Activated CD4-positive, alpha-beta T cell treated with anti-CD3 and anti-CD28 coated beads for 4 hours (primary cell): ENCODE measurements at places on chromosomes 16 and 17.

- DNase-seq: no peak
These were observed 29.8 kb downstream of the SLC47A2 start for GRCh38 chr17:19686400-19687090.

DNA sequence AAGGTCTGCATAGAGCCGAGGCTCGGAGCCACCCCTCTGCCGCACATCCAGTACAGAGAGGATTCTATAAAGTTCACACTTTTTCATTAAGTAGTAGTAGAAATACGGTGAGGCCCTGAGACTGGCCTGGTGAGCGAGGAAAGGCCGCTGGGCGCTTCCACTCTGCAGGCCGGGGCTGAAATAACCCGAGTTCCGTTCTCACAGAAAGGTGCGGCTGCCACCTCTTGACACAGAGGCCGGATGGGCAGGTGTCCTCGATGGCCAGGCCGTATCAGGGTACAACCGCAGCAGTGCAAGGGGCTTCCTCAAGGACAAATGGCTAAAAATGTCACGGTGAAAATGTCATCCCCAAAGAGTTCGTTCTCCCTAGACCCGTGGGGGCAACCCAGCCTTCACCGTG lies 770 bp upstream of the PCYT2 start:
- DNase-seq: no peak

- peak; percentile 28 for DNase-seq
These were observed at the start of gene BAIAP3 for GRCh38 chr16:1333149-1333812. Gene BAIAP3, plus strand, starts transcription at chr16:1333645. Its CDS starts 4,905 bp downstream, at chr16:1338550.

DNA sequence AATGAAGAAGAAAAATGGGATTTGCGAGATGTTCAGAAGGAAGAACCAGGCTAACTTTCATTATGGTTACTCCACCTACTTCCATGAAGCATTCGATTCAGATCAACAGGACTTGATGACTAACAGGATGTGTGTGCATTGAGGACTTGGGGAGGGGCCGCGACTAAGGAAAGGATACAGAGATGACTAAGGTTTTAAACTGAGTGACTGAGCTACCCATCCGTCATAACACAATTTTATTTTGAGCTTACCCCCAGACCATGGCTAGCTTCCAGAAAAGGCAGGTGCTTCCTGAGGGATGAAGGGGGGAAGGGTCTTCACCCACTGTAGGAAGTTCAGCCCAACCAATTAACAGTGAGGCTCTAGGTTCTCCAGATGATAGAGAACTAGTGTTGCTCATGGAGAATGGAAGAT lies 2.5 kb upstream of the CDYL2 start:
- peak; percentile 65 for DNase-seq

GRCh38 chr17:80439499-80439898 lies 24.5 kb downstream of the ENDOV start:
- no peak for DNase-seq

- DNase-seq: no peak
These were observed 975 bp downstream of the CFAP20 start for GRCh38 chr16:58128181-58128631.

DNA sequence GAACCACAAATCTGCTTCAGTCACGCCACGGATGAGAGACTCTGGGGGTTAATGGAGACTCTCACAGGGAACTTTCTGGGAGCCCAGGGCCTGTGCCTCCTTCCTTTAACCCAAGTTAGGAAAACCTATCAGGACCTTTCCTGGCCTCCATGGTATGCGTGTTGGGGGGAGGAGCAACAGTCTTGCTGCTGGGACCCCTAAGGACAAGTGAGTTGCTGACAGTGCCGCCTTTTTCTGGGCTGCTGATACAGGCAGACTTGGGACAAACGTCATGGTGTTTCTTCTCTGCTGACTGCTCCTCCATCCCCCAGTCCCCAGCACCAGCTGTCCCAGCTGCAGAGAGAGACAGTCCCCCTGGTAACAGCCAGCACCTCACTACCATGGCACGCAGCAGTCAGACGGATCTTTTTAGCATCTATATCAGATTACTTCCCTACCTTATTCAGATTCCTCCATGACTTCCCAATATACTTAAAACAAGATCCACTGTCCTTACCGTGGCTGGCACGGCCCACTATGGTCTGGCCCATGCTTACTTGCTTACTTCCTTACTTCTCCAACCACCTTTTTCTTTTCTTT lies 6.5 kb downstream of the DPEP2NB start:
- no peak for DNase-seq

DNA sequence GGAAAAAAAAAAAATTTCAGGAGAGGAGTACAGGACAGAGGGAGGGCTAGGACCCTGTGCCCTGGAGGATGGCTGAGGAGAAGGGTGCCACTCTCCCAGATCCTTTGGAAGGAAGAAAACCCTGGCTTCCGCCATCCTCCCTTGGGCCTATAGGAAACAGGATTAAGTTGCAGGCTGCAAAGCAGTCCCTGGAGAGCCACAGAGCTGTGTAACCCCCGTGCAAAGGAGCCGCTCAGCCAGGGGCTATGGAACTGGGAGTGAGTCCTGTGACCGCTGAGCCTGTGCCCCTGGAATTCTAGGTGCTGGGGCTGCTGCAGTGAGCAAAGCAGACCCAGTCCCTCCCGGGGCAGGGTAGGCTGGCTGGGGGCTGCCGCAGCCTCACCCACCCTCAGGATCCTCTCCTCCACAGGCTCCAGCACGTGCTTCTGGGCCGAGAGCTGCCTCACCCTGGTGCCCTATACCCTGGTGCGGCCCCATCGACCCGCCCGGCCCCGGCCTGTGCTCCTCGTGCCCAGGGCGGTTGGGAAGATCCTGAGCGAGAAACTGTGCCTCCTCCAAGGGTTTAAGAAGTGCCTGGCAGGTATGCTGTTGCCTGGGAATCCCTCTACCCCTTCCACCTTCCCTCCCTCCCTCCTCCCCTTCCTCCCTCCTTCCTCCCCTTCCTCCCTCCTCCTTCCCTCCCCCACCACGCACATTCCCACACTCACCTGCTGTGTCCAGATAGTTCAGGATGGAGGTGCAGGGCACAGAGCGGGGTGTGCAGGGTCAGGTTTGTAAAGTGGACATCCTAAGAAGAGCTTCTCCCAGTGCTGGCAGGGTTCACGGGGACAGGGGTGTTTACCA lies 15.3 kb downstream of the SGSH start:
- DNase-seq: no peak

- no peak for DNase-seq
These were observed 30.8 kb upstream of the CRISPLD2 start for GRCh38 chr16:84788920-84789391.

DNA sequence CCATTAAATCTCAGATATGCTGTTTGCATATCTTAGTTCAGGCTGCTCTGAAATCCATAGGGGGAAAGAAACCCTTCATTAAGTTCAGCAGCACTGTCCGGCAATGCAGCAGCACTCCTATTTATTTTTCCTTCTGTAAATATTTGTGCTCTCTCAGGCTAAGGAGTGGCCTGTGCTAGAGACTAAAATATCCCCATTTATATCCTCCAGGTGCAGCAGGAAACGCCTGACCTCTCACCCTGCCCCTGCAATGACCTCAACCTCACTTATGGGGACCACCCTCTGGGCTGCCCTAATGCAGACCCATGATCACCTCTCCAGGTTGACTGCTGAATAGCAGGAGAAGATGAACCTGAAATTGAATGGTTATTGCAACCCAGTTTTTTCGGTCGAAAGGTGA lies 165.0 kb upstream of the ELAC2 start:
- DNase-seq: no peak

DNA sequence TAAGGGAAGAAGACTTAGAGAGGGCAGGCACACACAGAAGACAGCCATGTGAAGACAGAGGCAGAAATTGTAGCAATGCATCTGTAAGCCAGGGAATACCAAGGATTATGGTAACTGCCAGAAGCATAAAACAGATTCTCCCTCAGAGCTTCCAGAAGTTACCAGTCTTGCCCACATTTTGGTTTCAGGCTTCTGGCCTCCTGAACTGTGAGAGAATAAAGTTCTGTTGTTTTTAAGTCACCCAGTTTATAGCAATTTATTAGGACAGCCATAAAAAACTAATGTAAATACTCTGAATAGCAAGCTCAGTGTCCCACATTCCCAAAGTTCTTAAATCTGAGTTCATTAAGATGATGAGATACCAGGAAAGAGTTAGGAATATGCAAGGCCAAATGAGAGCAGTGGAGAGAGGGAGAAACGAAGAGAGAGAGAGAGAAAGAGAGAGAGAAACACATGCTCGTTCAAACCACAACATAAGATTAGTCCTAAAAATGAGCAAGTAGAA lies 123.4 kb downstream of the HS3ST3A1 start:
- DNase-seq: no peak

DNA sequence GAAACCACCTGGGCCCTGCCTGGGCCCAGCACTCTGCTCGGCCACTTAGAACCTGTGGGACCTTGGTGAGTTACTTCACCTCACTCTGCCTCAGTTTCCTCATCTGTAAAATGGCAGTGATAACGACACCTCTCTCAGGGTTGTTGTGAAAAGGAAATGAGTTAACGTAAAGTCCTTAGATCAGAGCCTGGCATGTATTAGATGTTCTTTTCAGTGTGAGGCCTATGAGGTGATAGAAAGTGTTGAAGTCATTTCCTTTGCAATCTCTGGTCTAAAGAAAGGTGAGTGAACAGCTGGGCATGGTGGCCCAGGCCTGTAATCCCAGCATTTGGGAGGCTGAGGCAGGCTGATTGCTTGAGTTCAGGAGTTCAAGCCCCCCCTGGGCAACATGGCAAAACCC lies 51.7 kb upstream of the LGALS9 start:
- DNase-seq: no peak

DNA sequence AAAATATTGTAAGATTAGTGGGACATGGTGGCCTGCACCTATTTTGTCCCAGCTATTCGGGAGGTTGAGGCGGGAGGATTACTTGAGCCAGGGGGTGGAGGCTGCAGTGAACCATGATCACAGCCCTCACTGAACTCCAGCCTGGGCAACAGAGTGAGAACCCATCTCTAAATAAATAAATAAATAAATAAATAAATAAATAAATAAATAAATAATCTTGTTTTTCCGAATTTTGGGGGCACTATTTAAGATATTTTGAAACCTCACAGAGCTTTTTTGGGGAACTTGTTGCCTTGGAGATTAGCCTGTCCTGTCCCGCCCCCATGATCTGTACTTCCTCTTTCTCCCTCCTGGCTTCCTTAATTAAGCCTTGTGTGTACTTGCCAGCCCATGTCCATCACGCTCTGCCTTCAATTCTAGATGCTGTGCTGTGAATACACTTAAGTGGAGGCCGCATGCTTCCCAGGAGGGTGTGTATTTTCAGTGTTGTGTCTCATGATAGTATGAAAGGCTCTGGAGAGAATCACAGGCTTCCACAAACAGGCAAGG lies 4.4 kb downstream of the LGALS9 start:
- DNase-seq: no peak

GRCh38 chr17:44331249-44331760 lies 6.7 kb upstream of the SLC25A39 start:
- peak; percentile 61 for DNase-seq

DNA sequence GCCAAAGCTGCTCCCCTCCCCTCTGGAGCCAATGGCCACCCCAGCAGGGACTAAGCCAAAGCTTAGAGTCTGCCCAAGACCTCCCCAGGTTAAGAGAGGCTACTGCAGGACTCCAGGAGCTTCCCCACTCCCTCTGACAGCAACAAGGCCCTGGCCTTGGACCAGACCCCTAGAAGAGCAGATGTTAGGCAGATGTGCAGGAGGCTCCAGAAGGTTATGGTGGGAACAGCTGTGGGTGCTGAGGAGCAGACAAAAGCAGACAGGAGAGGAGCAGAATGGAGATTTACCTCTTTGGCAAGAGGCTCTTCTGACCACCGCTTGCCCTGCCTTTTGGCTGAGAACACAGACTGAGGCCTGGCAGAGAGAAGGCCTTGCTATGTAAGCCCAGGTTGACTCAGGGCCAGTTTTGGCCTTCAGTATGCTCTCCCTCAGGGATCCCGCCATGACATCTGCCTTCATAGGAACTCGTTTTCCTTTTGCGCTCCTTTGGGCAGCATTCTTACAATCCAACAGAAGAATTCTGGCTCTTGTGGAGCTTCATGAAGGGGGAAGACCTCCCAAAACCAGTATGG lies 113.0 kb downstream of the RBFOX3 start:
- no peak for DNase-seq

DNA sequence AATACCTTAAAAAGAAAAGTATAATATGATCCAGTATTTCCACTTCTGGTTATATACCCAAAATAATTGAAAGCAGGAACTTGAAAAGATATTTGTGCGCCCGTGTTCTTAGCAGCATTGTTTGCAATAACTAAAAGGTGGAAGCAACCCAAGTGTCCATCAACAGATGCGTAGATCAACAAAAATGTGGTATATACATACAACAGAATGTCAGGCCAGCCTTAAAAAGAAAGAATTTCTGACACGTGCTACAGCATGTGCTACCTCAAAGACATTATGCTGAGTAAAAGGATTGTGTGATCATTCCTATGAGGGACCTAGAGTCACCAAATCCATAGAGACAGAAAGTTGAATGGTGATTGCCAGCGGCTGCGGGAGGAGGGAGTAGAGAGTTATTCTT lies 133.1 kb downstream of the SPECC1 start:
- DNase-seq: no peak

DNA sequence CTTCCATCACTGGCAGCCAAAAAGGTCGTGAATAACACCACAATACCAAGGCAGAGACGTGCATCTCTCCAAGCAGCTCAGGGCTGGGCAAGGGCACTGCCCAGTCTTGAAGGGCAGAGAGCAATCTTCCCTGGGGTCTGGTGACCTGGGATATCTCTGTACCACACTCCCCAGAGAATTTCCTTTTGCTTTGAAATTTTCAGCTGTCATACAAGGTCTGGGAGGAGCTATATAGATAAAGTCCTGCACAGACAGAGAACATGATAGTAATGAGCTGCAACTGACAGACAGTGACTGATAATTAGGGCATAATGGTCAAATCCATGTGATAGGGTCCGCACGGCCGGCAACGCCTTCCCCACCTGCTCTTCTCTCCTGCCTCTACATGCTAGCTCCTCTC lies 68.2 kb downstream of the DYNLRB2 start:
- no peak for DNase-seq

GRCh38 chr16:11175787-11176341 lies 80.1 kb downstream of the SOCS1 start:
- peak; percentile 5 for DNase-seq

GRCh38 chr17:66364508-66364907 lies 62.1 kb downstream of the PRKCA start:
- no peak for DNase-seq

- DNase-seq: no peak
These were observed 2.6 kb downstream of the SLC16A6 start for GRCh38 chr17:68288375-68288774.

- no peak for DNase-seq
These were observed 20.7 kb upstream of the TVP23A start for GRCh38 chr16:10839279-10839666.

- no peak for DNase-seq
These were observed 17.0 kb upstream of the BRCA1 start for GRCh38 chr17:43142153-43142552.

DNA sequence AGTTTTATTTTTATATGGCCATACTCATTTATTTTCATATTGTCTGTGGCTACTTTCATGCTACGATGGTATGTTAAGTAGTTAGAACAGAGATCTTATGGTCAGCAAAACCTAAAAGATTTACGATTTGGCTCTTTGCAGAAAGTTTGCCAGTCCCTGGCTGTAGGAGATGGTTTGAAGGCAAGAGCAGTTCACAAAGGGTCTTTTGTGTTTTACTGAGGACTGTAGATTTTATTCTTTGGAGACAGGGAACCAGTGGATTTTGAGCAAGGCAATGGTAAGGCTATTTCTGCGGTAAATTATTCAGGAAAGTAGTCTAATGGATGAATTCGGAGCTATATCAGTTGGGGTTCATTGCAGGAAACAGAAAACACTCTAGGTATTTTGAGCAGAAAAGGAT lies 90.7 kb downstream of the WWP2 start:
- no peak for DNase-seq
